ENCODE measurements at places on chromosomes 4 and X.

DNA sequence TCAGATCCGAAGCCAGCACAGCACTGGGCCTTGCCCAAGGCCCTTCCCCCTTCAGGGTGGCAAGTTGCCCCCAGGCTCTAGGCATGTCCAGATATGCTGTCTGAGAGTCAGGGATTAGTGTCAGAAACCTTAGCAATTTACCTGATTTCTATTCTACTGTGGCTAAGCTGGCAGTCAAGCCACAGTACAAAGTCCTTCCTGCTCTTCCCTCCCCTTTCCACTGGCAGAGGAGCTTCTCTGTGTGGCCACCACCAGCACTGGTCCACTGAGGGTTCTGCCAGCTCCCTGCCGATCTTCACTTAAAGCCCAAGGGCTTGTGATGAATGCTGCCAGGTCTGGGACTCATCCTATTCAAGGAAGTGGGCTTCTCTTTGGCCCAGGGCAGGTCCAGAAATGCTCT lies 324.5 kb upstream of the RPS6KA3 start:
- DNase-seq: no peak

DNA sequence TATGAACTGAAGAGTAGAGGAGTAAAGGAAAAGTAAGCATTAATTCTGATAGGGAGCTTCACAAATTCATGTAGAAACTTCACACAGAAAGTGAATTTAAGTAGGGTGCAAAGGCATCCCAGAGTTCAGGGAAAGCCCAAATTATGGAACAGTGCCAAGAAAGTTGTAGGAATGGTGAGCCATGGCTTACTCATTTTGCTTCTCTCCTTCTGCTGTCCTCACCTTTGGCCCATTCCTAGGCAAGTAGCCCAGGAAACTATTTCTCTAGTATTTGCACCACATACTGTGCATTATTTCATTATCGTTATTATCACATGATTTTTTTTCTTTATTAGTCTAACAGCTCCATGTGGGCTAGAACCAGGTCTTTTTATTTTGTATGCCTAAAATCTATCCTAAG lies 34.9 kb upstream of the IL1RAPL1 start:
- no peak for DNase-seq

DNA sequence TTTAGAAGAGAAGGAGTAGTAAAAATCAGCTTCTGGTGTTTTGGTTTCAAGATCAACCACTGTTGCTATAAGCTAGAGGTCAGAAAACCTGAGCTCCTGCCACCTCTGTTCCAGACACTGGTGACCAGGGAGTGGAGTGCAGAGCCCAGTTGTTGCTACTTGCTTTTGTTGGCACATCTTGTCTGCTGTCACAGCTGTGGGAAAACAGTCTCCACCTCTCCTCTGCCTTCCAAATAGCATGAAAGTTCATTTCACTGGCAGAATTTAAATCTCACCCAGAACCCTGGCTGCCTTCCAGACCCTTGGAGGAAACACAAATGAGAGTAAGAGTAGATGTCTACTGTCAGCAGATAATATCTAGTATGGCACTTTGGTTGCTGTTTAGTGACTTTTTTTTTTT lies 297.5 kb upstream of the KLF3 start:
- no peak for DNase-seq

- peak; percentile 79 for DNase-seq
These were observed 691 bp upstream of the IGFBP7 start for GRCh38 chr4:57110640-57111511.

GRCh38 chrX:132648895-132649294 lies 160.1 kb upstream of the MBNL3 start:
- peak; percentile 57 for DNase-seq

DNA sequence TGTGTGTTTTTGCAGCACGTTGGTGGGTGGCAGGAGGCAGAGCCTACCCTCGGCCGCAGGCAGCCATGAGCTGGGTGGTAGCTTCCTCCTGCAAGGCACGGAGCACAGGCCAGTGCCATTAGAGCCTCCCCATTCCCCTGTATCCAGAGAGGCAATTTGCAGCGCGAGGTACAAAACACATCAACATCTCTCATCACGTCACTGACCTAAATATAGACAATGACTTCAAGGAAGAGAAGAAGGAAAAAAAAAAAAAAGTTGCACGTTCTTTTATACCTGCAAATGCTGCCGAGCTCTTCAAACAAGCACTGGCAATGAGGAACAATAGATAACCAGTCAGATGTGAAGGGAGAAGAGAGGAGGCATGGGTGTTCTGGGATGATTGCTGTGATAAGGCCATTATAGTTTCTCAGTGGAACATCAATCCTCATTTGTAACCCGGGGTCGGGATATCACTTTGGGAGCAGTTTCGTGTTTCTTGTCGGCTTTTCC lies 159.9 kb downstream of the MGST2 start:
- no peak for DNase-seq

DNA sequence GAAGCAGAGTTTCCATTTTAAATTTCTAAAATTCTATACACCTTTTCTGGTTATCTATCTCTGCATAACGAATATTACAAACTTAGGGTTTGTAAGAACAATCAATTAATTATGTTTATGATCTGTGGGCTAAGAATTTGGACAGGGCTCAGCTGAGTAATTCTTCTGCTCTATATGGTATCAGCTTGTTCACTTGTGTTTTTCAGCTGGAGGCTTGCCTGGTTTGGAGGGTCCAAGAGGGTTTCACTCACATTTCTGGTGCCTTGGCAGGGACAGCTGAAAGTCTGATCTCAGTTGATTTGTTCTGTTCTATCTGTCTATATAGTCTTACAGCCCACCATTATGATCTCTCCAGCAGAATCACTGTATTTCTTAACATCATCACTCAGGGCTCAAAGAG lies 57.8 kb upstream of the ADGRA3 start:
- DNase-seq: no peak

DNA sequence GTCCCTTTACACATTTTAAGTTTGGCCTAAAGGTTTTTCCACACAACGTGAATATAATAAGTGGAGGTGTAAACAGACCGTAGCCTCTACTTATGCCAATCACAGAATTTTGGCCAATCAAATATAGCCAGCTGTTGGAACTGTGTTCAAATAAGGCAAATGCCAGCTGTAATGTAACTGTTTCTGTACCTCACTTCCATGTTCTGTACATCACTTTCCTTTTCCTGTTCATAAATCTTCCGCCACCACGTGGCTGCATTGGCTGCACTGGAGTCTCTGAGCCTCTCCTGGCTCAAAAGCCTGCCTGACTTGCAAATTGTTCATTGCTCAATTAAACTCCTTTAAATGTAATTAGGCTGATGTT lies 105.1 kb upstream of the SMIM31 start:
- no peak for DNase-seq

DNA sequence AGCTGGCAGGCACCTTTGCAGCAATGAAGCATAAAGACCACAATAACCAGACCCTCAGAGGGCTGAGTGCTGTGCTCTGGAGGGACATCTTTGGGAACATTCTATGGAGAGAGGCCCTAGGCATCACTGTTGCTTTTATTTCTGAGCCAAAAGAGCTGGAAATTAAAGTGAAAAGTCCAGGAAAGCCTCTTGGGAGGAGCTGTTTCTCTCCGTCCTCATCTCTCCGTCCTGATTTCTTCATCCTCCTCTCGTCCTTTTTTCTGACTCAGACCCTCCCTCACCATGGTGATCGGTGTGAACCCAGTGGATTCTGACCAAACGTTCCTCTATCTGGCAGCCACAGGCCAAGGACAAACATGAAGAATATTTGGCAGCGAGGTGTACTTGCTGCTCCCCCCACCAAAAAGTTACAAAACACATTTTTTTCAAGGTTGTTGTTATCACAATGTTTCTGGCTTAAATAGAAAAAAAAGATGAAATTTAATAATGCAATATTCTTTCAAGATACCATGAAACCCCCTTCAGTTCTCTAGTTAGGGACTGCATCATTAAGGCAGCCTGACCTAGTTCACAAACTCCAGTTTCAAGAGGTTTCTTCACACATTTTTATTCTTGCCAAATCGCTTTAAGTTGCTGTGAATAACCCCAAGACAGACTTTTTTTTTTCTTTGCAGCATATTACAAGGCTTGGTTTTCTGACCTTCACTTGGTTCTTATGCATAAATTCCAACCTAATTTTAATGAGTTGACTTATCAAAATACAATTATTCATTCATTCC lies 80.2 kb downstream of the SCD5 start:
- DNase-seq: peak; percentile 85

- no peak for DNase-seq
These were observed 305.5 kb downstream of the FAT4 start for GRCh38 chr4:125620066-125620860.

- DNase-seq: peak; percentile 25
These were observed 33.6 kb upstream of the WFS1 start for GRCh38 chr4:6235901-6236640.

DNA sequence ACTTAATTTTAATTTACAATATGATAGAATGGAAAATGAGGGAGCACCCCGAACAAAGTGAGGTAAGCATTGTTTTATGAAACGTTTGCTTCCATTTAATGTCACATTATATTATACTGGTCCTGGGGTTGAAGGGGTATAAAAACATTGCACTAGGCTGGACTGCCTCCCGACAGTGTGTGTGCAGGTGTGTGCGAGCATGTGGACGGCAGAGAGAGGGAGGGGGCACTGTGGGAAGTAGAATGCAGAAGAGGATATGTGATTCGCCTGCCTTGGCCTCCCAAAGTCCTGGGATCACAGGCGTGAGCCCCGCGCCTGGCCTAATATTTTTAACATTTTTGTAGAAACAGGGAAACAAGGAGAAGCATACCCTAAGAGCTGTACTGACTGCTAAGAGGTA lies 36.0 kb downstream of the IRF2 start:
- no peak for DNase-seq

GRCh38 chr4:80362578-80363181 lies 27.1 kb downstream of the CFAP299 start:
- DNase-seq: peak; percentile 52

DNA sequence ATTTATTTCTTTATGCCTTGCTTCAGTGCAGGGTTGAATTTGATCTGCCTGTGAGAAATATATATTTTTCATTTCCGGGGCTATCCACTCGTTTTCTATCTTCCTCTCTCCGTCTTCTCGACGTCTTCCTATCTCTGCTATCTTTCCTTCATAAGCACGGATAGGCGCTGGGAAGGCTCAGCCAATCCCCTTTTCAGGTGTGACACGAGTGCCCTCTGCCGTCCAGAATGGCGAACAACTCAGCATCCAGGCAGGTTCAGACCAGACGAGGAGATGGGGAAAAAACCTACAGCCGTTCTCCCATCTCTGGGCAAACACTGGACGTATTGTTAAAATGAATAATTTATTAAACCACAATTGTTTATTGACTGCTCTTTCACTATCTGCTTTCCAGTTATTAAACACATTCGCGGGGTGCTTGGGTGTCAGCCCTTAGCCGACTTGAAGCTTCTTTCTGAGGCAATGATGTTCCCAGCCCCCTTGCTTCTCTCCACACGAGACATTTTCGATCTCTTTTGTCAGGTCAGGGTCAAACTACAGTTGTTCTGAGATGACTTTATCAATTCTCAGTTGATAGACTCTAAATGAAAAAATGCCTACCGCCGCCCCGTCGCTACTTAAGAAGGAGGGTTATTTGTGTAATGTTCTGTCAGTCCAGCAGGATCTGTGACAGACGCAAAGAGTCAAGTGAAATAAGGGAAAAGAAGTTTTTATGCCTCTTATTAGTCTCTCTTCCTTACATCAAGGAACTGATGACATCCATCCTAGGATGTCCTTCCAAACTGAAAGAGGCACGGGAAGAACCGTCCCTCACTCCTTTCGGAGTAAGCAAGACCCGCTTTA lies 96.3 kb upstream of the NOCT start:
- peak; percentile 77 for DNase-seq

DNA sequence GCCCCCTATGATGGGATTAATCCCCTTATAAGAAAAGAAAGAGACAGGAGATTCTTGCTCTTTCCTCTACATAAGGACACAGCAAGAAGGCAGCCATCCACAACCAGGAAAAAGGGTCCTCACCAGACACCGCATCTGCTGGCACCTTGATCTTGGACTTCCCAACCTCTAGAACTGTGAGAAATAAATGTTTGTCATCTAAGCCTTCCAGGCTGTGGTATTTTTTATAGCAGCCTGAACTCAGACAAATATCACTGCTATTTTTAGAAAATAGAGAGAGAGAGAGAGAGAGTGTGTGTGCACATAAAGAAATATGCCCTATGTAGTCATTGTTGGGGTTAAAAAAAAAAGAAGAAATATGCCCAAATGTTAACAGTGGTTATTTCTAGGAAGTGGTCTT lies 104.2 kb downstream of the PAPSS1 start:
- no peak for DNase-seq

DNA sequence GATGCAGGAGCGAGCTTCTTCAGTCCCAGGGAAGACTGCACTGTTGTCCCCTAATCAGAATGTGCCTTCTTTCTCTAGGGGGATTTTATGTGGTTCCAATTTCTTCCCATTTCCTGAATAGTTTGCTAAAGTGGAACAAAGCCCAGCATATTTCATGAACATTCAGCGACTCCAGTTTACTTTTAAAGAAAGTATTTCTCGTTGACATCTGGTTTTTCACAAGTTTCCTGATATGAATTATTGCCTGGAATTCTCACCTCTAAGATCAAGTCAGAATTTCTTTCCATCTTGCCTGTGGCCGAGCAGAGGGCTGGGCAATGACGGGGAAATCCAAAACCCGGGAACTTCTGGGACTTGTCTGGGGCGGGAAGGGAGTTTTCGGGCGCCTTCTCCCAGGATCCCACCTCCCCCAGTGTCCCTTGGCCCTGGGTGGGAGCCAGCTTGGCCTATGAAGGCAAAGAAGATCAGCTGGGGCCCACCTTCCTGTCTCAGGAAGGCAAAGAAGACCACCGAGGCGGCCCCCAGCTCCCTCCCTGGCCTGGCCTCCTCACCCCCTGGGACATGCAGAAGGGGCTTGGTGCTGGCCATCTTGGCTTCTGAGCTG lies 15.4 kb downstream of the SORCS2 start:
- DNase-seq: peak; percentile 22

DNA sequence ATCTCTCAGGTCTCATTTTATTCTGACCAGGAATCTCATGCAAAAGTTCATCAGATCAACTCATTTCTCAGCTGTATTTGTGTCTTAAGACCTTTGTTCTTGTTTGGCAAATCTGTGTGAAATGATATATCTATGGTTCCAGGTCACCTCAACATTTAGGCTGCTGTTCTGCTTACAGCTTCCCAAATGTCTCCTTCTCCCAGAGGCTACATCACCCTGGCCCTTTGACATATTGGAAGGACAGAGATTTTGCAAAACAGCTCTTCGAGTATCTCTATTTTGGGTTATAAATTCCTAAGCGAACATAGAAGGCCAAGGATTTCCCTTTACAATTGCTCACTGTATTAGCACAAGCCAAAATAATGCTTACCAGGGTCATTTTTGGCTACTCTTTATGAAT lies 57.5 kb upstream of the GIMD1 start:
- DNase-seq: no peak

Measured in amniotic epithelial cell (primary cell).